ENCODE measurements at places on chromosomes 2 and 18.

GRCh38 chr2:164495491-164496223, 125.6 kb downstream of the GRB14 start:
- peak; percentile 71 for DNase-seq

DNA sequence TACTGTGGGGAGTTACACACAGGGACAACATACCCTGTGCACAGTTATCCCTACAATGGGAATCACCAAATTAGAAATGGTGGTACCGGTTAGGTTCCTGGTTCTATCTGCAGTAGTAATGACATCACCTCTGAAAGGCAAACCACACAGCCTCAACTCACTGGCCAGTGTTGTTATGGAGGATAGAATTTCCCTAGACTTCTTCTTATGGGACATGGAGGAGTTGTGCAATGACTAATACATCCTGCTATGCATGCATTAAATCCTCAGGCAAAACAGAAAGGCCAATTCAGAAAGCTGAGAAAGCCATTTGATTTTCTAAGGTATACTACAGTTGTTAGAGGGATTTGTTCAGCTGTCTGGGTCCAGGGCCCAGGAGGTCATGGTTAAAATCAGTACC, 439.3 kb downstream of the TMX3 start:
- DNase-seq = peak; percentile 35

GRCh38 chr2:56474412-56475158, 290.8 kb downstream of the CCDC85A start:
- DNase-seq = peak; percentile 35

DNA sequence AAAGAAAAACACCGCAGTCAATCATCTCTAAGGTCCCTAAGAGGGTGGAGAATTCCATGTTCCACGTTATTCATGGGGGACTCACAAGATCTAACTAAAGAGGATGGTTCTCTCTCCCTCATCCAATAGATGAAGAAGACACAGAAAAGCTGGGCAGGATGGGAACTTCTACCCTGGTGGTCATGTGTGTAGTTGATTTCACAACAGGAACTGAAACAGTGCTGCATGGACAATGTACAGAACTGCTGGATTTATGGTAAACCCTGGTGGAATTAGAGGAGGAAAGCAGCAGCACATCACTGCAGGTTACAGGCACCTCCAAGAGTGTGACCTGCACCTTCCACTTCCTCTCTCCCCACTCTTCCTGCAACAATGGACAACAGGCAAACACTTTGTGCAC, 31.4 kb downstream of the FECH start:
- DNase-seq = no peak

Measured in AG08395 (cell line).